ENCODE measurements at places on chromosomes 2 and 18.
A peak's percentile ranks its signal among the peaks of the same experiment; 100 is the strongest.

DNA sequence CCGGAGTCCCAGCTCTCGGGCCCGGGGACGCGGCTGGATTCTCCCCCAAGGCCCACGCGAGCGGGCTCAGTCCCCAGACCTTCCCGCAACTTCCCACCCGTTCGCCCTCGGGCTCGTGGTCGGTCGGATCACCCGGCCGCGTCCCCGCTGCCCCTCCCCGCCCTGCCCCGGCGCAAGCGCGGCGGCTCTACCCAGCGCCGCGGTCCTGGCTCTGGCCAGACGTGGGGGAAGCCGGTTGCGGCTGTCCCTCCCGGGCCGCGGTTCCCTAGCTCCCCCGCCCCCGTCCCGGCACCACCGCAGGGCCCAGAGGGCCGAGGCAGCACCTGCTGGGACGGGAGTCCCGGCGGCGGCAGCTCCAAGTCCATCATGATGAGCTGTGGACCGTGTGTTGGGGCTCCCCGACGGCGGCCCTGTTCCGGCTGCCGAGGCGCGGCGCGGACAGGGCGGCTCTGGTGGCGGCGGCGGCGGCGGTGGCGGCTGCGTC, 276 bp downstream of the NFE2L2 start:
- DNase-seq, result no peak

DNA sequence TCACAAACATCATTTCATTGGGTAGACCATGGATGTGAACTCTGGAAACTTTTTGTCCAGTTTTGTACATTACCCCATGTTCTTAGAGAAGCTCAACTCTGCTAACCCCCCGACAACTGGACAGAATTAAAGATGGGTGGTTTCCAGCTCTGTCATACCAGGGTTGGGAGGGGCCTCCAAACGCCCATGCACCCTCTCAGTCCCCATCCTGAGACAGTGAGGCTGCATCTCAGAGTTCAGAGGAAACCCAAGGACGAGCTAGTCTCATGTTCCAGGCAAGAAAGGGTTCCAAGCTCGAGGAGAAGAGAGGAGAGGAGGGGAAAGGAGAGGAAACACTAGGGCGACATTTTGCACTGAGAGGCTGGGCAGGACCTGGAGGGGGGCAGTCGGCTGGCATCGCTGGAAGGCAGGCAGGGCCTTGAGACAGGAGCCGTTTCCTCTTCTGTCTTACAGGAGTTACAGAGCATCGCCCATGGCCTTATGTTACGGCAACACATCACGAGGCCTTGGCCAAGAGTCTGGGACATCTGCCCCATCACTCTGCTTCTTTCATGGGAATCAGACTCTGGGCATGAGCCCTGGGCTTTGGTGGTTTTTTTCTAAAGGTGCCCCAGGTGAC, 16.4 kb downstream of the MAL start:
- no peak for DNase-seq

GRCh38 chr2:144628566-144628965, 108.6 kb upstream of the ZEB2 start:
- no peak for DNase-seq

DNA sequence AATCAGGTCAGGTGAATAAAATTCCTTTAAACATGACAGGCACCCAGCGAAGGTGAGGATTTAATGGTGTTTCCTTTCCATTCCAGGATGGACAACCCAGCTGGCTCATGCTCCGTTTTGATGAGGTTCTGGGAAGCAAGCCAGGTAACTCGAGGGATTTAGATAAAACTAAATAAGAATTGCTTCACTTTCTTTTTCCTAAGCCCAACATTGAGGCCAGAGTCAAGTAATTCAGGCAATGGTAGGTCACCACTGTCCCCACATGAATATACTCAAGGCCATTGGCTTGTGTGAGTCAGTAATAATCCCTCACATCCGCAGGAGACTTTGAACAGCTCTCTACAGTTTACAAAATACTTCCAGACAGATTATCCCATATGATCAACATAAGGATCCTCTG, 16.2 kb upstream of the LRATD1 start:
- DNase-seq, result no peak

- no peak for DNase-seq
These were observed 18.2 kb downstream of the PFN4 start for GRCh38 chr2:24104906-24105305.

DNA sequence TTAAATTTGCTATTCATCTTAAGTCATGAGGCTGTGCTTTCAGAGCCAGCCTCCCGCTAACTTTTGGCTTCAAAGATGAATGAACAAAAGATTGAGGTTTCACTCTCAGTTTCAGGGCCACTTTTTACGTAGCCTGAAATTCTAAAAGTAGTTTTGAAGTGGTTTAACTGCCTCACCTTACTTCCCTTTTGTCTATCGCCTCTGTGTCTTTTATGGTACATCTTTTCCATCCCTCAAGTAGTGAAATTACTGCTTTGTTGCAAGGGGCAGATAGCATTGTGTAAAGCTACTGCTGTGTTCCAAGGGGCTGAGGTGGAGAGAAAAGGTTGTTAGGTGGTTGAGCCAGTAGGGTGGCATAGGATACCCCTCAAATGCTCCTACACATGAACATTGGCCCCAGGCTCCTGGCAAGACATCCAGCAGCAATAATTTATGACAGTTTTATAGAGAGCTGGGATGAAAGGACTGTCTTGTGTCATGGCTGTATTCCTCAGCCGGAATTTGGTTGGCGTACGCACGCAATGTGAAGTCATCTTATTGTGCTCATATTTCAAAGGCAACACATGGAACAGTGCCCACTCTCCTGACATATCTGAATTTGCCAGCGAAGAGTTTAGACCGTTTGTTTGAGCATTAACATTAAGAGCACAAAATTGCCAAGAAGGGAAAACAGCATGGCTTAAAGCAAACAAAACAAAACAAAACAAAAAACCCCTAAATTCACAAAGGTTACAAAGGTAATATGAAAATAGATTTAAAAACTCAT, 32.2 kb downstream of the QPCT start:
- peak; percentile 39 for DNase-seq

DNA sequence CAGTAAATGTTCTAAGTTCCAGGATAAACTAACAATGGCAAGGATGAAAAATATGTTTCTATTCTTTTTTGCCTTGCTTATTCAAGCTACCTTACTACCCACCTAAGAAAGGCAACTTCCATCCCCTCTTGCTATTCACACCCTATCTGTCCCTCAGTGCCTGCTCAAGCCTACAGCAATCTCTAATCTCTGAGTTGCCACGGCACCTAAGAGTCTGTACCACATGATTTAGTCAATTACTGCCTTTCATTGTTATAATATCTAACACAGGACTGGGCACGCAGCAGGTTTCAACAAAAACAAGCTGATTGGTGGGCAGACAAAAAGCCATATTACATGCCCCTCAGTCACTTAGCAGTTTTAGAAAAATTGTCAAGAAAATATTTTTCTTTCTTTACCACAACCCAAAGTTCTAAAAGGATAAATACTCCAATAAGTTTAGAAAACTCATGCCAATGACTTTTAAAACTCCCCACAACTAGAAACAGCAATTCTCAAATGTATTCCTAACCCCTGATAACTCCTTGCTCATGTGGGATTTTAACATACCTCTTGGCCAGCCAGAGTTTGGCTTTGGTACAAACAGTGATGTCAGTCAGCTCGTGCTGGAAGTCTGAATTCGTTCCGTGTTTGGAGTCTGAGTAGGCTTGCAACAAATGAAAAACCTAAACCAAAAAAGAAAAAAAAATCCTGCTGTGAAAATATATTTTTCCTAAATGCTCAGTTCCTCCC, 117.3 kb upstream of the ZFP36L2 start:
- no peak for DNase-seq

DNA sequence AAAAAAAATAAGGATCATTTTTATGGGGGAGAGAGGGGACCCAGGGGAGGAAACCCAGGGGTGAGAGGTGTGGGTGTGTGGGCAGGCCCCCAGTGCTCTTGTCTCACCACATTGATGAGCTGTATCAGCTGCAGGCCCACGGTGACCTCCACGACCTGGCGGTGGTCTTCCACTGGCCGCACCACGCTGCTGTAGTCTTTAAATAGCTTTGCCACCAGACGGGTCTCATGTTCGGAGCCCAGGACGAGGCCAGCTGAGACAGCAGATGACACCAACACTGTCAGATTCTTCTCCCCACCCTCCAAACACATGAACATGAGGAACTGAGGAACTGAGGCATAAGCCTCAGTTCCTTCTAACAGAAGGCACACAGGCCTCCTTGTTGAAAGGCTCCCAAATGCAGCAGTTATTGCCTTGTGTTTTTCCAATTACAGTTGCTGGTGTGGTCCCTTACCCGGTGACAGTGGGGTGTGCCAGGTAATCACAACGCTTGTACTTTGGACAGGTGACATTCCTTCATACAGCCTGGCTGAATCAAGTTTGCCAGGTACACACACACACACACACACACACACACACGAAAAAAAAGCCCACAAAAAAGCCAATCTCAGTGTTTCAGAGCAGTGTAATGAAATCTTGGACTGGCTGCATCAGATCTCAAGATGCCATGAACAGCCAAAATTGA, 4.7 kb downstream of the CHRNA1 start:
- no peak for DNase-seq

- no peak for DNase-seq
These were observed 22.2 kb downstream of the STEAP3 start for GRCh38 chr2:119245841-119246230.

- no peak for DNase-seq
These were observed 133.6 kb downstream of the MBD2 start for GRCh38 chr18:54090856-54091255.

DNA sequence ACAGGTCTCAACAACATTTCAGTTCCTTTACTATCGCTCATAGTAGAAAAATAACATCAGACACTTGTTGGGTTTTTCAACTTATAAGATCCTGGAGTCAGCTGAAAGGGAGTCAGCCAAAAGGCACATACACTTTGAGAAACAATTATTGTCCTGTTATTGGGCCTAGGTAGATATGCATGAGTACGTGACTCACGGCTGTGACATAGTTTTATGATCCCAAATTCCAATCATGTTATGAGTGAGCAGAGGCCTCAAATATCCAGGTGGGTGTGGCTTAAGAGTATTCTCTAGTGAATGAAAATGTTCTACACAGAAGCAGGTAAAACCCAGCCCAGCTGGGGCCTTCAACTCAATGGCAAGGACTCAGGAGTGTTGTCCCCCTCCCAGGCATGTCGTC, 27.2 kb downstream of the SERPINB8 start:
- DNase-seq, result no peak

- no peak for DNase-seq
These were observed 497.6 kb upstream of the FAM98A start for GRCh38 chr2:34096562-34097171.

GRCh38 chr2:236176417-236176816, 8.2 kb upstream of the GBX2 start:
- DNase-seq, result no peak

- no peak for DNase-seq
These were observed 69.0 kb downstream of the COL6A3 start for GRCh38 chr2:237344942-237345341.

GRCh38 chr18:63005306-63005705, 290.0 kb downstream of the PHLPP1 start:
- DNase-seq, result no peak

DNA sequence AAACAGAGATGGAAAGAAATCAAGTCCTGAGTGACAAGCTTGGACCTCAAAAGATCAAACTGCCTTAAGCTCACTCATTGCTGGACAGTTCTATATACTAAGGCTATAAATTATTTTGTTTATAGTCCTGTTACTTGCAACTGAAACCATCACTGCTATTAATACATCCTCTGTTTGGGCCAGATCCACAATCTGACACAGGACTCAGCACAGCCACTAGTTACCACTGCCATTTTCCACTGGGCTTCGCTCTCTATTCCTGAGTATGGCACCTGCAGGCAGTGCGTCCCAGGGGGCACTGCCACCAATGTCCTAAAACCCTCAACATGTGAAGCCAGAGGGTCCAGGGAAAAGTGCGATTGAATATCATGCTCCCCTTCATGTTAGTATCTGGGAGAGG, 52.3 kb downstream of the CYP26B1 start:
- DNase-seq, result no peak

- DNase-seq, result no peak
These were observed 7.7 kb downstream of the ACVR1C start for GRCh38 chr2:157620956-157621355.

DNA sequence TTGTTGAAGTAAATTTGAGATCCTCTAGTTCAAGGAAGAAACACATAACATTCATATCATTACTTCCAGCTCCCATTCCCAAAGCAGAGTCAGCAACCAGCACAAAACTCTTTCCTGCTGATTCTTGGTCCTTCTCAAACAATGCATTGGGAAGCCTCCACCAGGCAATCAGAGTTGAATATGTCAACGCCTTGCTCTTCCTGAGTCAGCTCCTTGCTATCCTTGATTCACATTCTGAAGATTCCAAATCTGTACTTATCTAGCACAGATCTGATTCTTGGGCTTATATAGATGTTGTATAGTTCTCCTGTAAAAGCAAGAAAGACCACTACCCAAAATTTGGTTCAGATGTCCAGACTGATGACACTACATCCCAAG, 29.6 kb downstream of the CFAP210 start:
- DNase-seq, result no peak

GRCh38 chr18:8001711-8002301, 434.7 kb downstream of the PTPRM start:
- no peak for DNase-seq

- no peak for DNase-seq
These were observed 12.3 kb downstream of the FLACC1 start for GRCh38 chr2:201344663-201345366.

GRCh38 chr18:35740656-35741055, 159.1 kb downstream of the GALNT1 start:
- DNase-seq, result no peak

DNA sequence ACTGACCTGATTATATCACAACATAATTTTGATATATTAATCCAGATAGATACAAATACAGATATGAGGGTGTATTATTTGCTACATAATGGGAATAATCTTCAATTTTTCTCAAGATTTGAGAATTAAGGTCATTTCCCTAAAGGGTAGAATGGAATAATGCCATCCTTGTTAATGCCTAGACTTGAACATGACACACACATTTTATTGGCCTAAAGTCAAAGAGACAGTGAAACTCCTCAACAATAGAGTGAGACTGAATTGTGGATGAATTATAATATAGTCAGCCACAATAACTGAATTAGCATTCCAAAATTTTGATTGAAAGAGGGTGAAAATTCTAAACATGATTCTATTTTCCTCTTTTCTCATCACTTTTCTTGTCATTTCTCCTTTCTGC, 506.0 kb upstream of the CDH2 start:
- no peak for DNase-seq

GRCh38 chr2:240357641-240358012, 77.8 kb upstream of the GPC1 start:
- no peak for DNase-seq
